ENCODE measurements at places on chromosomes 1 and 21.

GRCh38 chr21:45335761-45336534 is 48.3 kb upstream of the POFUT2 start:
- no peak for DNase-seq

- no peak for DNase-seq
Measured at GRCh38 chr1:187244623-187245022, 415.9 kb downstream of the PLA2G4A start.

DNA sequence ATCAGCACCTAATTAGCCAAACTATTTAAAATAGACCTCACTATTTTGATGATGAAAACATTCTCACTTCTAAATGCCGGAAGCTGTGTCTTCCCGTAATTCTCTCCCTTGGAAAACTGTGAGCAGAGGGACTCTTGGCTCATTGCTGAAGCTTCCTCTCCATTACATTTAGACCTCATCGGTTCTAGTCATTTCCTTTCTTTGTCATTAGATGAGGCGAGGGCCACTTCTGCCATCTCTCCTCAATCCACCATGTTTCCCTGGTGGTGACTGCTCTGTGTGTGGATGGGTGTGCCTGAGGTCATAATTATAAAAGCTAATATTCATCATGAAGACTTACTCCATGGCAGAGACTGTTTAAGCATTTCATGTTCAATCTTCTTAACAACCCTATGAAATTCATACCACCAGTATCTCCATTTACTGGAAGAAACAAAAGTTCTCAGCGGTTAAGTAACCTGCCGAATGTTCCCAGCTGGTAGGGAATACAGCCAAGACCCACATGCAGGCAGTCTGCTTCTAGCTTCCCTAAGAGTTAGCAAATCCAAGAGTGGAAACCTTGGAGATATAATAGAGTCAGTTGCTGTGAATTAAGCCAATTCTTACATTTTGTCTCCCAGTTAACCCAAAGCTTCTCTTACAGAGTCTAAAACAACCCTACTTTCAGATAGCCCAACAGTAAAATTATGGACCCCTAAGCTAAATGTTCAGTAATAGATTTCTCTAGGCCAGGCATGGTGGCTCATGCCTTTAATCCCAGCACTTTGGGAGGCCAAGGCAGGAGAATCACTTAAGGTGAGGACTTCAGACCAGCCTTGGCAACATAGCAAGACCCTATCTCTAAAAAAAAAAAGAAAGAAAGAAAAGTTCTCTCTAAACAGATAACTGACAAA is 156.2 kb downstream of the ZBTB18 start:
- DNase-seq, result no peak

DNA sequence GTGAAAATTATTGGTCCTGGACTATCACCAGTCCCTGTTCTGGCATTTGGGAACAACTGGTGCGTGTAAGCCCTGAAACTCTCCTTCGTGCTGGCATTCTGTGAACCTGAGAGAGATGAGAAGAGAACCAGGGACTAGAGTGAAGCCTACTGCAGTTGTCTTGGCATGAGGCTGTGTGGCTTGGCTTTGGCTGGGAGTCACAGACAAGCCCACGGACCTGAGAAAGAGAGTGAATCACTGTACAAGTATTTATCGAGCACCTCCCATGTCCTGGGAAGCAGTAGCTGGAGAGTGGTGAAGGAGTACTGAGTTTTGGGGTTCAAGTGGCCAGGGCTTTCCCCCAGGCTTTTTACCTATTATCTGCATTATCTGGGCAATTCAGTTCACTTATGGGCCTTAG is 63.3 kb downstream of the FGGY start:
- no peak for DNase-seq

DNA sequence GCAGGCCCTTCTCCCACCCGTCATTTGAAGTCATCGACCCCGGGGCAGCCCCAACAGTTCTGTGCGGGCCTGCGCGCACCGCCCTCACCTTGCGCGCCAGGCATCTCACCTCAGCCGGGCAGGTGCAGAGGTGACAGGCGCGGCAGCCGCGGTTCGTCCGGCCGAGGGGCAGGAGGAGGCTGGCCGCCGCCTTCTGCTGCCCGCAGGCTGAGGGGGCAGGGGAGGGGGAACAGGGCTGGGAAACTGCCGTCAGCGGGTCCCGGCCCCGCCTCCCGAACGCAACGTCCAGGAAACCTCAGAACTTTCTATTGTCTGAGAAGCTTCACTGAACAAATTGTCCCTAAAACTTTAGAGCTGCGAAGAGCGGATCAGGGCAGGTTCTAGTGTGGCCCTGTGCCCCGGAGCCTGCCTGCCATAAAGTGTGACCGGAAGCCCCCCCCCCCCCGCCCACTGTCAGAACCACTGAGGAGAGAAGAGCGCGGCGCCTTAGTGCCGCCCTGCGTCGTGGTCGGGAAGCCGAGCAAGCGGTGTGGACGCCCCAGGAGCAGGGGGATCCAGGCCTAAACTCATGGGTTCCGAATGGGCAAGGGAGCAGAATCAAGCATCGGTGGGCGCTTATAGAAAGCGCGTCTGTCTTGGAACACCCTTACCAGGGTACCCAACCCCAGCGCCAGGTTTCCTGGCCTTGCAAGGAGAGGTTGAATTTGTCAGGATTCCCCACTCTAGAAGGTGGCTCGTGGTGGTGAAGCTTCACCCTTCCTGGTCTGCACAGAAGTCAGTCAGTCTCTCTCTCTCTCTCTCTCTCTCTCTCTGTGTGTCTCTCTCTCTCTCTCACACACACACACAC is 13.3 kb upstream of the TBX15 start:
- no peak for DNase-seq

GRCh38 chr1:97190326-97190725 is 468.7 kb downstream of the PTBP2 start:
- no peak for DNase-seq

DNA sequence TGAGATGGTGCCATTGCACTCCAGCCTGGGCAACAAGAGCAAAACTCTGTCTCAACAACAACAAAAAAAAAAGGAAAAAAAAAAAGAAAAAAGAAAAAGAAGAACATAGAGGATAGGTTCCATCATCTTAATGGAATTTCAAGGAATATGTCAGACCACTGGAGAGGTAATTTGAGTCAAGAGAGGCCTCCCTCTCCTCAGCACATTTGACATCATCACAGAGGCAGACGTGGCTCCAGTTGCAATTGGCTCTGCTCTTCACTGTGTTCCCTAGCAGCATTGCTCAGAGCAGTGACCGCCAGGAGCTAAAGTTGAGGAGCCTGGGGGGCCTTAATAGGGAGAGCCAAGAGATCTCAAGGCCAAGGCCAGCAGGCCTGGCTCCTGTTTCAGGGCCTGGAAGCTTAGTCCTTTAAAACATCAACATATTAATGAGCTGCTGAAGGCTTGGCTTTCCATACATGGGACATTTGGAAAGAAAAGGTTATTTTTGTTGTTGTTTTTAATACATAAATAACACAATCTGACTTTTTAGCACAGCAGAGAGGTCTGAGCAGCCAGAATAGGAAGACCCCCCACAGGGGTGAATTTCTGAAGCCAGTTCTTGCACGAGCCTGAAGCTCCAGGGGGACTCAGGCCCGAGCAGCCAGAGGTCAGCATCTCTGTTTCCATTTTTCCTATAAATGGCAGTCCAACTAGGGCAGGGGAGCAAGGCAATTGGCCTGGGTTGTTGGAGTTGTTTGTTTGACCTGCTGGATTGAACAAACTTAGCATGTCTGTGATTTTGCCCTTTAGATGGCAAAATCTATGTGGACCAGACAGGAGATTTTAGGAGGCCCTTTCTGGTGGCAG is 118.3 kb upstream of the FGGY start:
- DNase-seq, result no peak

- no peak for DNase-seq
Measured at GRCh38 chr1:119806489-119806888, 4.8 kb downstream of the REG4 start.

GRCh38 chr1:176863613-176864012 is 300.9 kb downstream of the ASTN1 start:
- no peak for DNase-seq

DNA sequence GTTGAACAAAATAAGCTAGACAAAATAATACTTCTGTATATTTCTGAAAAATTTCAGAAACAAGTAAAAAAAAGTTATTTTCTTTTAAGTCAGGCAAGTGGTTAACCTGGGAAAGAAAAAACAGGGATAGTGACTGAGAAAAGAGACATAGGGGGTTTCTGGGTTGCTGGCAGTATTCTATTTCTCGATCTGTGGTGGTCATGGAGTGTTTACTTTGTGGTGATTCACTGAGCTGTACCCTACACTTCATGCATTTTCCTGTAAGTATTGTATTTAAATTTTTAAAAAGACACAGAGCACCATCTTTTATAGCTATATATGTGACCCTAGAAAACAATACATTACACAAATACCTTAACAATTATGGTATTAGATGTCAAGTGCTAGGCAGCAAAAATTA is 58.2 kb downstream of the ZNF644 start:
- no peak for DNase-seq

GRCh38 chr1:64403331-64403730 is 66.6 kb upstream of the CACHD1 start:
- DNase-seq, result peak; percentile 49

DNA sequence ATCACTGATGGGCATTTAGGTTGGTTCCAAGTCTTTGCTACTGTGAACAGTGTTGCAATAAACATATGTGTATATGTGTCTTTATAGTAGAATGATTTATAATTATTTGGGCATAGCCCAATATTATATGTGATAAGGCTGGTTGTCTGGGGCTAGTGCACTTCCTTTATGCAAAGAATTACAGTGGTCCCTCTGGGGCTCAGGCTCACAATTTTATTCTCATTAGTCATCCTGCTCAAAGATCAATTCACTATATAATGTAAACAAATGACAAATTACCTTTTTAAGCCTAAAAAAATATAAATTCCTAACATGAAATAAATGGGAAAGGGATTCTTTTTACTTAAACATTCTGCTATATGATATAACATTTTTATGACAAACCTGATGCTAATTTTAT is 5.0 kb downstream of the PLPPR4 start:
- DNase-seq, result no peak

GRCh38 chr1:161200421-161200991 is 1.7 kb upstream of the ADAMTS4 start:
- no peak for DNase-seq

DNA sequence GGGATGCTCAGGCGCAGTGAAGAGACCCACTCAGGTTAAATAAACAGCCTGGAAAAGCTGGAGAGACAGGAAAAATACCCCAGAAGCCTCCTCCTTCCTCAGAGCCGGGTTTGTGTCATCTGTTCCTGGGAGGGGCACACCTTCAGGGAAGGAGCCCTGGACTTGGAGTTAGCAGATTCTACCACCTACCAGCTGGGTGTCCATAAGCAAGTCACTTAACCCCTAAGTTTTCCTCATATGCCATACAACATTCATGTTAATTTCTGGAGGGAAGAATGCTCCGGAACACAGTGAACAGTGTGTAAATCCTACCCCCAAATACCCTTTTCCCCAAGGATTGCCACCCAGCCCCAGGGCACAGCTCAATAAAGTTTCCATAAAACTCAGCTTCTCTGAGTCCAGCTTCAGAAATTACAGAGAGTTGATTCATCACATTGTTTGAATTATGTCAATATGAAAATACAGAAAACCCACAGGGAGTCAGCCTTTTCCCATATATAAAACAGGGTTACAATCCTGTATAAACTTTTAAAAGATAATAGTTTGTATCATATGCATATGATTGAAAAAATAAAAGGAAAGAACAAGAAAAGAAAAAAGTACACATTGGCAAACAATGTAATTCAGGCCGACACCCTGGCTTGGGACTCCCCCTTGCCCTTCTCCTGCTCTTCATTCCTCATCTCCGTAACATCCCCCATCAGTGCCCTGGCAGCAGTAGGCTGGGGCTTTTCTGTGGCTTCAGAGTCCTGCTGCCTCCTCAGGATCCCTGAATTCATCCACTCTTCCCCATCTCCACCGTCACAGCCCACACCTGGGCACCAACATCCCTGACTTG is 291.8 kb upstream of the USP24 start:
- DNase-seq, result no peak
